ENCODE measurements at places on chromosomes 11 and 22. TPM values are rescaled to one million over a fixed set of nuclear protein-coding genes. Genes with fewer than 3 reads are reported as not detected.

The H19 gene
- polyA plus RNA-seq: 4,933 TPM

The HEPN1 gene
- 0.04 TPM for polyA plus RNA-seq

The OR8K5 gene
- polyA plus RNA-seq: not detected

DNA sequence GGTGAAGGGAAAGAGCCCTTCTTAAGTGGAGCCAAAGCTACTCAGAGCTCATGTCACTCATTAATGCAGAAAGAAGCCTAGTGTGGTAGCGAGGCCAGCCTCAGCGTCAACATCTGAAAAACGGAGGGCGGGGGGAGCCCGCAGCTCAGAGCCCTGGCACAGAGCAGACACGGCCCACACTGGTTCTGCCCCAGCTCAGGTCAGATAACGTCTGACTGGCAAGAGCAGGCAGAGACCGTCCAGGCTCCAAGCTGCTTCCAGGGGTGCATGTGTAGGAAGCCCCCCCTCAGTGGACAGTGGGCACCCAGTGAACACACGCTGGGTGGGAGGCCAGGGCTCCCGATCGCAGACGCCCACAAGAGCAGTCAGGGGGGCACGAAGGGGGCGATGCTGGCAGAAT is 100.8 kb downstream of the SHANK2 start:
- no peak for DNase-seq

- no peak for DNase-seq
These were observed 1307.6 kb downstream of the TBC1D22A start for GRCh38 chr22:48070083-48070482.

DNA sequence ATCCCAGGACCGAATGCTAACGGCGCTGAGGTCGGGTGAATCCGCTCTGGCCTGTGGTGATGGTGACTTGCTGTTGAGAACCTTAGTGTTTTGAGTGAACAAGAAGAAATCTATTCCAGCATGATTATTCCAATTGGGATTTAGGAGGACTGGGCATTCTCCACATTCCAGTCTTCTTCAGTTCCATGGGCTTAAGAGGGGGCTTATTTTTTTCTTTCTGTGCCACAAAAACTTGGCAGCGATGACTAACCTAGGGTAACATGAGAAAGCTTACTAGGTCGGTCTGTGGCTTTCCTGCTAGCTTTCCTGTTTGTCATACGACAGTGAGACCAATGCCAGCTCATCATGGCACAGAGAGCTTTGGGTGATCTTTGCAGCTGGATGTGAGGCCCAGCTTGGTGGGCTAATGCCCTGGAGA is 62.9 kb upstream of the ATXN10 start:
- no peak for DNase-seq

DNA sequence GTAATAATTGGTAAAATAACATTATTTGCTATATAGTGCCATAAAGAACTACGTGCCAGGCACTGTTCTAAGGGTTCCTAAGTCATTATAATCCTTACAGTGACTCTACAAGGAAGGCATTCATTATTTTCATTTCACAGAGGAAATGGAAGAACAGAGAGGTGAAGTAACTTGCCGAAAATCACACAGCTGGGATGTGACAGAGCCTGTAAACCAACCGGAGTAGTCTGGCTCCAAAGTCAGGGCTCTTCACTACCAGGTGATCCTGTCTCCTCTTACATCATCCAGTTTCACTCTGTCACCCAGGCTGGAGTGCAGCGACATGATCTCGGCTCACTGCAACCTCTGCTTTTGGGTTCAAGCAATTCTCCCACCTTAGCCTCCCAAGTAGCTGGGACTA is 59.2 kb upstream of the RBFOX2 start:
- DNase-seq: no peak

- no peak for DNase-seq
These were observed 53.6 kb downstream of the ST3GAL4 start for GRCh38 chr11:126408901-126409619.

DNA sequence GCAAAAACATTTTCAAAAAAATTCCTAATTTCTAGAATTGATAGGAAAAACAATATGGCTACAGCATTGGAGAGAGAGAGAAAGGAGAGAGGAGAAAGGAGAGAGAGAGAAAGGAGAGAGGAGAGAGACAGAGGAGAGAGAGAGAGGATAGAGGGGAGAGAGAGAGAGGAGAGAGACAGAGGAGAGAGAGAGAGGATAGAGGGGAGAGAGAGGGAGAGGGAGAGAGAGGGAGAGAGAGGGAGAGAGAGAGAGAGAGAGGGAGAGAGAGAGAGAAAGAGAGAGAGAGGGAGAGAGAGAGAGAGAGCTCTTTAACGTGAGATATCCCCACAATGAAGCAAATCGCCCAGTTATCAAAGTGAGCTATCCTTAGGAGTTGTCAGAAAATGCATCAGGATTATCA is 737 bp upstream of the TYR start:
- no peak for DNase-seq

DNA sequence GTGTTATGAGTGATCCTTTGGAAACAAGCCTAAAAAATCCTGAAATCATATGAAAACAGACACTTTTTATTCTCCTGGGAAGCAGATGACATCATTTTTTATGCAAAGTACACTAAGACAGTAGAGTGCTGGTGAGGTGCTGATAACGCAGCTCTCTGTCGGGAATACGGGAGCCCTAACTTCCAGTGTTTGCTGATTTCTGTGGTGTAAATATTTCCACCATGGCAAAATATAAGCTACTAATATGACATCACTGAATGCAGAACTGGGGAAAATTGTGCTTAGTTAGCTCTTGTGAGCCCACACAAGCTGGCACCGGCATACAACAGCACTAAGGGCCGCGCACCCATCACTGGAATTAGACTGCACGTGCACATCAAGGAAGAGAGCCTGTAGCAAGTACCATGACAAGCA is 82.6 kb downstream of the FAM76B start:
- no peak for DNase-seq

DNA sequence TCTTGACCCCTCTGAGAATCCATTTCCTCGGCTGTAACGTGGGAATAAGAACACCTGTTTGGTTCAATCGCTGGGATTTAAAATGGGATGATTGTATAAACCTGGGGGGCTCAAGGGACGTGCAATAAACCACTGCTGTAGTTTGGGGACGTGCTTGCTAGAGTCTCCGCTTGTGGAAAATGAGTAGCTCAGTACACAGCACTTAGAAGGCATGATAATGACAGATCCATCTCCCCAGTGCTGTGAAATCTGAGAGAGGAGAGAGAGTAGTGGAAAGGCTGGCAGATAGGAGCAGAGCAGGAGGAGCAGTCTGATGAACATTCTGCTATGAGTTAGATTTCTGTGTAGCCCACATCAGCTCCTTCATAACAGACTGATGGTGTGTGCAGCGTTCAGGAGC is 256.5 kb downstream of the MN1 start:
- DNase-seq: no peak
